ENCODE measurements at places on chromosomes 12 and 14. TPM values are rescaled to one million over a fixed set of nuclear protein-coding genes. Genes with fewer than 3 reads are reported as not detected.
A peak's percentile ranks its signal among the peaks of the same experiment; 100 is the strongest.

The RNASE1 gene
- 3,158 TPM for total RNA-seq

The KERA gene
- not detected for total RNA-seq

The SDR9C7 gene
- not detected for total RNA-seq

The MANSC4 gene
- total RNA-seq, result not detected

The CABP1 gene
- total RNA-seq, result 0.62 TPM

The TM7SF3 gene
- total RNA-seq, result 94.5 TPM

The CPNE6 gene
- total RNA-seq, result 1.8 TPM

The SLC10A1 gene
- total RNA-seq, result not detected

DNA sequence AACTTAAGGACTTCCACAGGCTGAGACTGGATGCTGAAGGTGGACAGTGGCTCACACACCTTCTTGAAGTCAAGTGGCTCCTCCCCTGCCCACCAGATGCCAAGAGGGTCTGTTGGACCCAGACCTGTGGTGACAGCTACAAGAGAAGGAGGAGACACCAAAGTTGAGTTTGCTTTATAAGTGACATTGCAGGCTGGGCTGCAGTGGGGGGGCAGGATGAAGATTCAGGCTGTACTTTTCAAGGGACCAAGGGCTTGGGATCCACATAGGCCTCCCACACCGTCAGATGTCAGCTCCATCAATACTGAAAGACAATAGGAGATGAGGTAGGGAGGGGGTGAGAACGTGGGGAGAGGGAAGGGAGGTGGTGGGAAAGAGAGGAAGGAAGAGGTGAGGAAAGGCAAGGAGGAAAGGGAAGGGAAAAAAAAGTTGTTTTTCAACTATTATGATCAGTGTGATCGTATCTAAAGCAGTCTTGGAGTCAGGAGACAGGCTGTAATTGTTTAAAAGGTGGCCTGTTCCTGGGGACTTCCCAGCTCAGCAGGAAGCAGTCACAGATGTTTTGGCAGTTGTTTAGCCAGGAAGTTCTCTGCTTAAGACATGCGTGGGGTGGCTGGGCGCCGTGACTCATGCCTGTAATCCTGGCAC lies 84.1 kb upstream of the RESF1 start:
- H3K36me3 ChIP-seq, result no peaks in the 10 kb centered on the region
- H3K4me1 ChIP-seq, result no peaks in the 10 kb centered on the region
- H3K27me3 ChIP-seq, result no peaks in the 10 kb centered on the region
- no peak overlapping the region for H3K27ac ChIP-seq
- H3K4me3 ChIP-seq, result no peak overlapping the region
- DNase-seq, result peak; percentile 12

DNA sequence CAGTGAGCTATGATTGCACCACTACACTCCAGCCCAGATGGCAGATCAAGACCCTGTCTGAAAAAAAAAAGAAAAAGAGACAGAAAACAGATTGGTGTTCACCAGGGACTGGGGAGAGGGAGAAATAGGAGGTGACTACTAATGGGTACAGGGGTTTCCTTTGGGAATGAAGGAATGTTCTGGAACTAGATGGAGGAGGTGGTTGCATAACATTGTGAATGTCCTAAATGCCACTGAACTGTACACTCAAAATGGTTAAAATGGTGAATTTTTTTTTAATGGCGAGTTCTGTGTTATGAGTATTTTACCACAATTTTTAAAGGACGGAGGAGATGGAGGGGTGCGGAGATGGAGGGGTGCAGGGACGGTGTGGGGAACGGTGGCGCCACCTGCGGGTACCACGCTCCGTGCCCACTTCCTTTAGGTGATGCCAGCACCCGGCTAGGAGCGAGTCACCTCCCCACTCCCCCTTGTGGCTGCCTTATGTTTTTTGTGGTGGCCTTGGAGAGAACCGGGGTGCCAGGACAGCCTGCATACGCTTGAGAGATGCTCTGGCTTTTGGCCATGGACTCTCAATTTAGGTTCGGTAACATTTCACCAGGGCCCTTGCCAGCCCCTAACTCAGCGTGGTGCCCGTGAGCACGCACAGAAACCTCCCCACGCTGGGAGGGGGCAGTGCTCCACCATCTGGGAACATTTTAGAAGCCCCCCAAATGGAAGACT lies 16.1 kb downstream of the UBC start:
- DNase-seq, result peak; percentile 40
- no peak overlapping the region for H3K4me3 ChIP-seq
- H3K36me3 ChIP-seq, result no peaks in the 10 kb centered on the region
- no peak overlapping the region for H3K27ac ChIP-seq
- H3K27me3 ChIP-seq, result no peaks in the 10 kb centered on the region
- no peaks in the 10 kb centered on the region for H3K4me1 ChIP-seq

DNA sequence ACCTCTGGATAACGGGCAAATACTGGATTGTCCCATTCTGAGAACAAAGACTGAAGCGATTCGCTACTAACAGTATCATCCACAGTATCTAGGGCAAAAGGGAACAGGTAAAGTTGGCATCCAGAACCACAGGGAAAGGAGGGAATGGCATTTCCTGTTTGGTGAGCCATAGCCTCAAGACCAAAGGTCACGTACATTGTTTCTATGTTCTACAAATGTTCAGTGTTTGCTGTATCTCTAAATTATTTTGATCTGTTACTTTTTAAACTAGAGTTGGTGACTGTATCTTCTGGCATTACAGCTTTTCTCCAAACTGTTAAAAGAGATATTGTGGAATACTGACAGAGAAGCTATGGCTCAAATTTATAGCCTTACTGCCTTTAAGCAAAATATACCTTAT lies 9.7 kb downstream of the MLH3 start:
- no peak overlapping the region for H3K4me3 ChIP-seq
- H3K27me3 ChIP-seq, result no peaks in the 10 kb centered on the region
- no peaks in the 10 kb centered on the region for H3K36me3 ChIP-seq
- DNase-seq, result no peak

DNA sequence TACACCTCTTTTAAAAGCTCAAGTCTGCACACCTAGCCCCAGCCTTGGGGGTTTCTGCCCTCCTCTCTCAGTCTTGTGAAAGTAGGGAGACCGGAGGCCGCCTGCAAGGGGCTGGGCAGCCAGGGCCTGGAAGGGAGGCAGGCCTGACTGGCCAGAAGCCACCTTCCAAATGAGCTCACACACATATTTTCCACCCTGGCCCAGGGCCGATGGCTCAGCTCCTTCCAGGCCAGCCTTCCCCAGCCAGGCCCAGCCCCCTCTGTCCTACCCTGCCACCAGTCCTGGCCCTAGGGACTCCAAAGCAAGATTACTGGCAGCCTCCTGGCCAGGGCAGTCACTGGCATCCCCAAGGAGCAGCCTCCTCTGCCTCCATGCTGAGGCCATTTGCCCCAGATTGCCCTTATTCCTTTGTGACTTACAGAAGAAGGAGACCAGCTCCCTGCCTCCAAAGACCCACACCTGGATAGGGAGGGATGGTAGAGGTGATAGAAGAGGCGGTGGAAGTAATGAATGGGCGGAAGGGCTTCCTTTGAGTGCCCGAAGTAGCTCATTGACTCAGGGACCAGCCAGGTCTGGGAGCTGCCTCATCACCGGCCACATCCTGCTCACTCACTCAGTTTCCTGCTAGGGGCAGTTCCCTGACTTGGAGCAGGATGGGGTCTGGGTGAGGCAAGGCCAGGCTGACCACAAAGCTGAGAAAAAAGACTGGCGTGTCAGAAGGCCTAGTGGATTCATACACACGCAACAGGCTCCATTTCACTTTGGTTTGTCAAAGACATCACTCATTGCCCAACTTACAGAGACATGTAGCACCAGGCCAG lies 14.8 kb downstream of the MMP14 start:
- peaks cover 3% of the 10 kb centered on the region for H3K36me3 ChIP-seq
- no peaks in the 10 kb centered on the region for H3K27me3 ChIP-seq
- peaks cover 15% of the 10 kb centered on the region for H3K4me1 ChIP-seq
- H3K4me3 ChIP-seq, result no peak overlapping the region
- peak overlapping the region; percentile 72 for H3K27ac ChIP-seq
- peak; percentile 76 for DNase-seq

DNA sequence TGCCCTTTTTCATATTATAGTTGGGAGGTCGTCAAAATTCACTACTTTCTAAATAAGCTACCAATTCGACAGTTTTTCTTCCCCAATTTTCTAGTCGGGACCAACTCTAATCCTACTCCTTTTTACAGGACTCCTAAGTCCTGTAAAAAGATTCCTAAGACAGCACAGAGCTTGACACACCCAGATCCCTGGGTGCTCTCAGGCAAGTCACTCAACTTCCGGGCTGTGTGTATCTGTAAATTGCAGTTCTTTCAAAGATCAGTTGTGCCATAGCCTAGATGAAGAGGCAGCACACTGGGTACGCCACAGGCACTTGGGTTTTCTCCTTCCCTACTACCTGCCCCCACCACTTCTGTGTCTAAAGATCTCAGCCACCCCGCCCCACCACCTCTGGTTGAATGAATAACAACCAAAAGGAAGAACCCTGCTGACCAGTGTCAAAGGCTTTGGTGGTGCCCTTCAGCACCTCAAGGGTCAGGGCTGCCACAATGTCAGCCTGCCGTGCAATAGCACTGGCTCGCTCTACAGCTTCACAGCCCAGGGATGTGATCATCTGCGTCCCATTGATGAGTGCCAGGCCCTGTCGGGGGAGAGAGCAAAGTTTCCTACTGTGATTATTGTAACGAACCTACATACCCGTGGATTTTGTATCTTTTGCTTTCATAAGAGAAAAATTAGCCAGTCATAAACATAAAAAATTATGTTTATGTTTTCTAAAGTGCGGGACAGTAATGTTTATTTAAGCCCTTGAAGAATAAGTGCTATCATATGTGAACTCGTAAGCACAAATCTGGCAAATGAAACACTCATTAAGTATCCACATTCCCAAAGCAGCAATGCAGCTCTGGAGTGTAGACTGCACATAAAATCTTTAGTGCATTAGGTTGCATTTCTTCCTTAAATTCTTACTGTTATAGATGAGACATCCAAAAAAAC lies 9.2 kb downstream of the HAL start:
- DNase-seq, result no peak
- no peaks in the 10 kb centered on the region for H3K4me1 ChIP-seq
- H3K27ac ChIP-seq, result no peak overlapping the region
- no peaks in the 10 kb centered on the region for H3K27me3 ChIP-seq

DNA sequence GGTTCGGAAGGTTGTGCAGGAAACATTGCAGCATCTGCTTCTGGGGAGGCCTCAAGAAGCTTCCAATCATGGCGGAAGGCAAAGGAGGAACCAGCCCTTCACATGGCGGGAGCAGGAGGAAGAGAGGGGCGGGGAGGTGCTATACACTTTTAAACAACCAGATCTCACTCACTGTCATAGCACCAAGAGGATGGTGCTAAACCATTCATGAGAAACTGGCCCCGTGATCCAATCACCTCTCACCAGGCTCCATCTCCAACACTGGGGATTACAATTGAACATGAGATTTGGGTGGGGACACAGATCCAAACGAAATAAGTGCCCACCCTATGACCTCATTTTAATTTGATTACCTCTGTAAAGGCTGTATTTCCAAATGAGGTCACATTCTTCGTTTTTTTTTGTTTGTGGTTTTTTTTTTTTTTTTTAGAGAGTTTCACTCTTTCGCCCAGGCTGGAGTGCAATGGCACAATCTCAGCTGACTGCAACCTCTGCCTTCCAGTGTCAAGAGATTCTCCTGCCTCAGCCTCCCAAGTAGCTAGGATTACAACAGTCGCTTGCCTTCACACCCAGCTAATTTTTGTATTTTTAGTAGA lies 11.4 kb upstream of the ORAI1 start:
- H3K36me3 ChIP-seq, result no peaks in the 10 kb centered on the region
- H3K27me3 ChIP-seq, result no peaks in the 10 kb centered on the region
- DNase-seq, result no peak
- no peak overlapping the region for H3K27ac ChIP-seq
- H3K4me1 ChIP-seq, result no peaks in the 10 kb centered on the region

- no peak overlapping the region for H3K4me3 ChIP-seq
- DNase-seq, result no peak
- H3K27ac ChIP-seq, result no peak overlapping the region
- no peaks in the 10 kb centered on the region for H3K36me3 ChIP-seq
- no peaks in the 10 kb centered on the region for H3K4me1 ChIP-seq
Observed at GRCh38 chr12:38930990-38931389, 25.6 kb upstream of the CPNE8 start.

DNA sequence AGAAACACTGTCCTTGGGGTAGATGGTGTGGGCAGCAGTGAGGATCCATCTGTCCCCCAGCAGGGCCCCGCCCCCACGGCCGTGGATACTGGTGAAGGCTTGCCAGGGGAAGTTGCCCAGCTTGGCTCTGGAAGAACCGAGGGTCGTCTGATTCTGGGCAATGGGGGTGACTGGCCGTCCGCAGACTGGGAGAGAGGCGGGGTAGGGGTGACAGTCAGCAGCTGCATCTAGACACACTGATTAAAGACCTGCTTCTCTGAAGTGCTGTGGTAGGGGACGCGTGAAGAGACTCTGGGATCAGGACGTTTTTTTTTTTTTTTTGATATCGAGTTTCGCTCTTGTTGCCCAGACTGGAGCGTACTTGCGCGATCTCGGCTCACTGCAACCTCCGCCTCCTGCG lies 4.7 kb upstream of the C1R start:
- H3K36me3 ChIP-seq, result no peaks in the 10 kb centered on the region
- H3K27me3 ChIP-seq, result no peaks in the 10 kb centered on the region

DNA sequence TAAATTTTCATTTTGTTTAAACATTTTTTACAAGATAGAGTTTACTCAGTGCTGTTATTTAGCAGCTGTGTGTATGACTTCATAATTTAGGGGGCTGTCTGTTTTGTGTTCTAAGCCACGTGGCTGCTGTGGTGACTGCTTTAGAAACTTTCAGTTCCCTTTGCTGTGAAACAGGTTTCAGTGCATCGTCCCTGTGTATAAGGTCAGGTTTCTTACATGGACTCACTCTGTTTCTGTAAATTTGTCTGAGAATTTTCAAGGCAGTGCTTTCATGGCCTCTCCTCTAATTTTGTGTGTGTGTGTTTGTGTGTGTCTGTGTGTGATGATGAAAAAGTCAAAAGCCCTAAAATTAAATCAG lies 32.4 kb downstream of the BICD1 start:
- no peaks in the 10 kb centered on the region for H3K36me3 ChIP-seq
- no peaks in the 10 kb centered on the region for H3K27me3 ChIP-seq
- no peaks in the 10 kb centered on the region for H3K4me1 ChIP-seq
- no peak overlapping the region for H3K27ac ChIP-seq
- DNase-seq, result no peak

GRCh38 chr12:669576-669945 lies 6.3 kb upstream of the NINJ2 start:
- no peaks in the 10 kb centered on the region for H3K4me1 ChIP-seq
- no peak overlapping the region for H3K27ac ChIP-seq
- no peak overlapping the region for H3K4me3 ChIP-seq

Data from prostate gland (tissue), 2 donors.